ENCODE measurements at places on chromosomes 2 and 18.

GRCh38 chr2:61633250-61633649 lies 95.1 kb upstream of the XPO1 start:
- no peak for DNase-seq

- DNase-seq: no peak
These were observed 181.0 kb downstream of the AFF3 start for GRCh38 chr2:99961196-99961913.

DNA sequence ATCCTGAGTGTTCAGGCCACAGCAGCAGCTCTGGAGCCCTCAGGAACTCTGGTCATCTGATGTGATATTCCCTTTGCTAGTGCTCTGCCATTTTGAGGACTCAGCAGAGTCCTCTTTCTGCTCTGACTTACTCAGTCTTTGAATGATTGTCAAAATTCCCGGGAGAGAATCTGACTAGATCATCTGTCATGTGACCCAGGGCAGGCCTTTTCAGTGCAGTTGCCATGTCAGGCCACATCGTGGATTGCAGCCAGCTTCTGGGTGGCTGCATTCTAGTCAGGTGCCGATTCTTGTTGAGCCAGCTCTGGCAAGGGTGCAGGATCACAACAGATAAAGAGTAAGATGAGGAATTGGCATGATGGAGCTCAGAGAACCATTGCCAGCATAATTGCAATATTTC lies 795.6 kb downstream of the CPS1 start:
- no peak for DNase-seq

GRCh38 chr18:9321017-9321452 lies 13.5 kb upstream of the TWSG1 start:
- DNase-seq: no peak

- no peak for DNase-seq
These were observed 235.2 kb downstream of the DYSF start for GRCh38 chr2:71688530-71688929.

DNA sequence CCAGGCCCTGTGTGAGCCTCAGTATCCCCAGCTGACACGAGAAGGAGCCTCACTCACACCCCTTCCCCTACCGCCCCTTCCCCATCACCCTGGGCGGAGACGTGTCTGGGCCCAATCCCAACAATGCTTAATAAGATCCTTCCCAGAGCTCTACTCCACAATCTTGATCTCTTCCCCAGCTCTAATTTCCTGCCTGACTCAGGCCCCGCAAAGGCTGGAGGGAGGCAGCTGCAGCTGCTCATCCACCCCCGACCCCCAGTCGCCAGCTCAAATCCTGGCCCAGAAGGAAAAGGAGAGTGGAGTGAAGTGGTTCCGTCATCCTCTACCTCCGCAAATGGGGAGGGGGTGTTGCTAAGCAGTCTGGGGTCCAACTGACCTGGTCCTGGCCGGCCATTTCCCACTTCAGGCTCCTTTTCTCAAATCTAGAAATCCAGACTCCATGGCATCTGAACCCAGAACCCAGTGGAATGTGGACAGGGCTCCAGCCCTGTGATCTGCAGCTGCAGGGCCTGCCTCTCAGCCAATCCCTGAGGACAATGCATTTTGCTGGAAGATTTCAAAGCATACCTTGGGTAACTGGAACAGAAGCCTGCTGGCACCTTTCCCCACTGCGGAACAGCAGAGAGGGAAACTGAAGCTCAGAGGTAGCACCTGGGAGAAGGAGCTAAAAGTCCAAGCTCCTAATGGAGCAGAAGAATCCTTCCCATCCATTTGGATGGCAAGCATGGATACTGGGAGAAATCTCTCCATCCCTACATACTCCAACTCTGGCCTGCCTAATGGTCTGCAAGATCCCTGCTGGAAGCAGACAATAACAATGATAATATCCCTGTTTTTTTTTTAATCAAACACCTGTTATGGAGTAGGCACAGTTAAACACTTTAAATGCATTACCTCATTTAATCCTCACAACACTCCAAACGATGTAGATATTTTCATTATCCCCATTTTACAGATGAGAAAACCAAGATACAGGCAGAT lies 5.6 kb upstream of the TNS1 start:
- DNase-seq: no peak

- no peak for DNase-seq
These were observed 18.8 kb downstream of the ZEB2 start for GRCh38 chr2:144501118-144501517.

GRCh38 chr18:79553154-79553553 lies 126.4 kb upstream of the CTDP1 start:
- DNase-seq: no peak

- no peak for DNase-seq
These were observed 21.1 kb downstream of the SERPINE2 start for GRCh38 chr2:224017957-224018356.

GRCh38 chr18:74722237-74722636 lies 124.6 kb downstream of the ZNF407 start:
- DNase-seq: no peak

DNA sequence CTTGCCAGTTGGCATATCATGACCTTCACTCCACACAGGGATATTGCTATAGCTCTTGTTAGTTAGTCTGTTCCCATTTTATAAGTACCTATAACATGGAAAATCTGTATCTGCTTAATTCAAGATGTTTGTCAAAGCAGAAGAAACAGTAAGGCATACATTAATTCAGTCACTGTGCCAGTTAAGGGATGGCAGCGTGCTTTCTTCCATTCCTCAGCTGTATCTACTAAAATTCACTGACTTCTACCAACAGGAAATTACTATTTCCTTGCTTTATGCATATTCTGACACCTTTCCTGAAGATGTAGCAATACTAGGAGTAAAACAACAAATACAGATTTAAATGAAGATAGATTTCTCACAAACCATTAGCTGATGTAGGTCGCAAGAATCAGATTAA lies 59.9 kb downstream of the RNF152 start:
- no peak for DNase-seq
